ENCODE measurements at places on chromosomes 13 and 19.

DNA sequence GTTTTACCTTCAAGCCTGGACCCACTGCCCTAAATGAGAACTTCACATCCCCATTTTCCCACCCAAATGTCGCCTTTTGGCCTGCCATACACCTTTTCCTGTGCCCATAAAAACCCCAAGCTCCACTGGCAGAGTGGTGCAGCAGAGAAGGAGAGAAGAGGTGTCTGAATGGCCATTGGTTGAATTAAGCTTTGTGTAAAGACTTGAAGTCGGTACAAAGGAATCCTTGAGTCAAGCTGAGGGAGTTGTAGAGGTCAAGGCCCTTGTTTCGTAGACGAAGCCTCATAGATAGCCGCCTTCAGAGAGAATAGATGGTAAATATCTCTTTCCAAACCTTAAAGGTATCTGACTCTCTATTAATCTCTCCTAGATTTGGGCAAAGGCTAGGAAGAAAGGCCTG lies 1479.2 kb upstream of the PRR20A start:
- no peak for DNase-seq

GRCh38 chr13:107097916-107098315 lies 530.0 kb upstream of the ARGLU1 start:
- DNase-seq: no peak

- DNase-seq: no peak
Observed at GRCh38 chr13:29454931-29455481, 140.5 kb downstream of the SLC7A1 start.

DNA sequence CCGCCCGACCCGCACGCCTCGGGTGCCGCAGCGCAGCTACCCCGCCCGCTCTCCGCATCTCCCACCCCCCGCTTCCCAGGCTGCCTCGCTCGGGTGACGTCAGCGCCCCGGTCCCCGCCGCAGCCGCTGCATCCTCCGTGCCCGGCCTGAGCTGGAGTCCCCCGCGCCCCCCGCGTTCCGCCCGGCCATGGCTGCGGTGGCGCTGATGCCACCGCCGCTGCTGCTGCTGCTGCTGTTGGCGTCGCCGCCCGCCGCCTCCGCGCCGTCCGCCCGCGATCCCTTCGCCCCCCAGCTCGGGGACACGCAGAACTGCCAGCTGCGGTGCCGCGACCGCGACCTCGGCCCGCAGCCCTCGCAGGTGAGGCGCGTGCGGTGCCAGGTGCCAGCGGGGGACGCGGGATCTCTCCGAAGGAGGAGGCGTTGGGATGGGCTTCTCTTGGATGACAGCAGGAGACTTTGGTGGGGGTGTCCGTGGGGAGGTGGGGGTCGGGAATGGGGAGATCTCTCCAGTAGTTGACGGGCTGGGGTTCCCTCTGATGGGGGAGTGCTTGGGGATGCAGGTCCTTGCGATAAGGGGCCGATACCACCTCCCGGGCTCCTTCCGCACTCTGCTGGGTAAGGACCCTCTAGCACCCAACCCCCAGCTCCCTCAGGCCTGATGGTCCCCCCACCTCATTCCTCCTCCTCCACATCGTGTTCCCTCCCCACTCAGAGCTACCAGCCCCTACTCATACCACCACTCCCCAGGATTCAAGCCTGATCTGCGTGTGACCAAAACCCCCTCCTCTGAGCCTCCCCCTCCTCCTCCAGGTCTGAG lies at the start of gene TMEM59L:
TSS of gene TMEM59L (plus strand) at position 99 of the 817 bp plus-strand sequence. CDS start at position 188, 89 bp downstream.
- peak; percentile 56 for DNase-seq

DNA sequence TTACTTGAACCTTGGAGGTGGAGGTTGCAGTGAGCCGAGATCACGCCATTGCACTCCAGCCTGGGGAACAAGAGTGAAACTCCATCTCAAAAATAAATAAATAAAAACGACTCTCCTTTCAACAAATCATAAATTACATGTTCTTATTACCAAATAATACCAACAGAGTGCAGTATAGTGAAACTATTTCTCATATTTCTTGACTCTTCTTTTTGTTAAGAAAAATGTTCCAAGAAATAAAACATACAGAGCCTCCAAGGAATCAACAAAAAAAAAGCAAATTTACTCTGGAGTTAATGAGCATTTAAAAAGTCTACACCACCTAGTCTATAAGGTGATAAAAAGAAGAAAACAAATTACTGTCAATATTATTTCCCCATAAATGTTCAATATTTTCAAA lies 188.8 kb downstream of the KLF12 start:
- DNase-seq: no peak

DNA sequence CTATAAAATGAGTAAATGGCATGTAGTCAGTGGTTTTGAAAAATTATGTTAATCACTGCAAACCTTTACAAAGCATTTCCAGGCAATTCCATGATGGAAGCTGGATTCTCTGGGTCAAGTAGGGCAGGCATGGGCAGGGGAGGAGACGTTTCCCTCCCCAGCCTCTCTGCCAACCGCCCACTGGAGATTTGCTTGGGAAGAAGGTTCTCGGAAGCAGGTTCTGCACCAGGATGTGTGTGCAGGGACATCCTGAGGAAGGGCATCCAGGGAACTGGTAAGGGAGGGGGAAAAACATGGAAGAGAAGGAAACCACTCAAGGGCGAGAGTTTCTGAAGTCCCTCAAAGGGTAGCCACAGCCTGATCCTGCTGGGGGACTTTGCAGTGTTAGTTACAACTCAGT lies 469.1 kb downstream of the TSHZ3 start:
- DNase-seq: no peak

DNA sequence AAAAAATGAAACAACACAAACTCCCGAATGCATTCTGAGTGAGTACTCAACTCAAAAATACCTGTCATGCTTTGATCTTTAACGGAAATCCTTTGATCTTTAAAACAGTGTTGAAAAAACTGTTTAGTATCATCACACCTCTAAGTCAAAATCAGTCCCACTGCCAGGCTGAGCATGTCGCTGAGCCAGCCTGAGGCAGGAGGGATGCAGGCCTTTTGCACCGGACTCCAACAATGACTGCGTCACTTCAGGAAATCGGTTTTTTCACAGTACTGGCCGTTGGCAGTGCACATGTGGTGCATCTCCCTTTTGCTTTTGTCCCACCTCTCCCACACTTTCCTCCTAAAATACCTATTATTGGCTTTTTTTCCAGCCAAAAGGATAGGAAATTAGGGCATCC lies 78.2 kb downstream of the SHISA2 start:
- peak; percentile 28 for DNase-seq
